ENCODE measurements at places on chromosomes 5 and 9.

DNA sequence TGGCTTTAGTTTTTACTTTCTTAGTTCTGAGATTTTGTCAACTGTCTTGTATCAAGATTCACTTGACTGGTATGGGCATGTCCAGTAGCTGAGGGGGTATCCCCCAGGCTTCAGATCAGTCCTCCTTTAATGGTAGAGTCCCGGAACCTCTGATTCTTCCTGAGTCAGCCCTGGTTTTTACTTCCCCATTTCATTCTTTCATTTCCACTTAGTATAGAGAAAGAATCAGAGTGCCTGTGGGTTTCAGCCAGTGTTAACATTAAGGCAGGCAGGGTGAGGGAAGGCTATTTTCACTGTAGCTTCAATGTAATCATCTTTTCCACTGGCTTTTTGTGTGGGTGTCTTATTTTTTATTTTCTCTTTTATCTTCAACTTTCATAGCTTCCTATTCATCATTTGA, 8.3 kb upstream of the COMMD10 start:
- peak; percentile 90 for ATAC-seq

DNA sequence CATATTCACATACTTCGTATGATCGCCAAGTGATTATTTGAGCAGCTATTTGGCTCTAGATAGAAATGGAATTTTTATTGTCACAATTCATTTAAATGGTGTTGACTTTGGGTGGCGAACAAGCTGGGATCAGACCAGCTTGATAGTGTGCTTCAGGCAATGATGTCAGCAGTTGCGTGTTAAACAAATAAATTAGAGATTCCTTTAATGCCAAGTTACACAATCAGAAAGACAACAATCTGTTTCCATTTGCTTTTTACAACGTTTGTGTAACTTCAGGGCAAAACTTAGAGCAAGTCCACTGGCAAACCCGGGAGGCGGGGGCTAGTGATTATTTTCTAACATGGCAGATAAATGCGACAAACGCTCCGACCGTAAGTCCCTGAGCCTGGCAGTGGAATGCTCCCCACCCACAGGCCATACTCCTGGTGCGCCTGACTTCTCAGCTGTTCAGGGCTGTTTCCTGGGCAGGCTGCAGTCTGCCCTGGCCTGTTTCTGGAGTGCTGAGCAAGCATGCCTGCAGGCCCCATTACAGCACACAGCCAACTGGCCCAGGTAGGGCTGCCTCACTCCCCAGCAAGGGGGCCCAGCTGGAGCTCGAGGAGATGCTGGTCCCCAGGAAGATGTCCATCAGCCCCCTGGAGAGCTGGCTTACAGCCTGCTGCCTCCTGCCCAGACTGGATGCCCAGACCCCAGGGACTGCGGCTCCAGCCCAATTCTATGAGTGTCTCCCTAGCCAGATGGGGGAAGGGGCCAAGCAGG, 88.7 kb downstream of the BASP1 start:
- ATAC-seq, result no peak

DNA sequence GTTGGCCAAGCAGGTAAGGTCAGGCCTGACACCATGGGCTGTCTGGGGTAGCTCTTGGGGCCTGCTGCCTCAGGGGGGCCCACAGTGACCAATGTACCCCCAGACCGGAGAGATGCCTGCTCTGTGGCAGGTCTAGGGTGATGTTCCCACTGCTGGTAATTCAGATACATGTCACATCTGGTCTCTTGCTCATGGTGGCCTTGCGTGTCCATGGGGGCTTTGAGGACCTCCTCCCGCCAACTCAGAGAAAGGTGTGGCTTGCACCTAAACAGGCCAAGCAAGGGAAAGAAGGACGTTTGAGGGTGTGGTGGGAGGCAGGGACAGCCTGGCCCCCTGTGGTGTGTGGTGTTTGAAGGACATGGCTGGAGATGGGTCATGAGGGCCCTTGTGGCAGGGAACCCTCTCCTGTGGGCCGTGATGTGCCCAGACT, 75.2 kb downstream of the PHF2 start:
- ATAC-seq, result no peak

- no peak for ATAC-seq
Observed at GRCh38 chr9:92709954-92710353, 40.0 kb upstream of the IPPK start.

DNA sequence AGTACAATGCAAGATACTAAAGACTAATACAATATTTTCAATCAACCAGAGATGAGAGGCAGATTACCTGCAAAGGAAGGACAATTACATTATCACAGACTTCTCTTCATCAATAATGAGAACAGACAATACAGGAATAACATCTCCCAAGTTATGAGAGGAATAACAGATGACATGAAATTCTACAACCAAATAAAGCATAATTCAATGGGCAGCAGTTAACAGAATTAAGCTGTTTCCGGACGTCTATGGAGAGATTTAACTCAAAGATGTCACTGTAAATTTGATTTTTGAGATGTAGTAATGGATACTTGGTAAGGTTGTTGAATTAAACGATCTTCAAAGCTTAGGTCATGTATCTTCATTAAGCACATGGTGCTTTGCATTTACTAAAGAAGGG, 19.8 kb upstream of the PARP8 start:
- ATAC-seq, result no peak

- ATAC-seq, result peak; percentile 86
Observed at GRCh38 chr9:19464764-19465585, 56.2 kb downstream of the ACER2 start.

DNA sequence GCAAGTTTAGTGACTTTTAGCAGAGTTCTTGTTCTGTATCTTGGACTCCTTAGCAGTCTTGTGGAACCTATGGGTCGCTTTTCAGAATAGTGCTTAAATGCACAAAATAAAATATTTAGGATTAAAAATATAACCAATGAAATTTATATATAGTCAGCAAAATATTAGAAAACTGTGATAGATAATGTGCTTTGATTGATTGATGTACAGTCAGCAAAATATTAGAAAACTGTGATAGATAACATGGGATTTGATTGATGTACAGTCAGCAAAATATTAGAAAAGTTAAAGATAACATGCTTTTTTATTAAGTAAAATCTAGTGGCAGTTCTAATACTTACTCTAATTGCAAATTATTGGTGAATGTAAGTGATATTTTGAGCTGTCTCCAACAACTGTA, 16.1 kb downstream of the PALM2AKAP2 start:
- ATAC-seq, result no peak

Measured in activated CD4-positive, CD25-positive, alpha-beta regulatory T cell treated with anti-CD3 and anti-CD28 coated beads, Interleukin-2, amount 50 U/mL, for 24 hours (primary cell).